ENCODE measurements at places on chromosomes 16 and 17.

DNA sequence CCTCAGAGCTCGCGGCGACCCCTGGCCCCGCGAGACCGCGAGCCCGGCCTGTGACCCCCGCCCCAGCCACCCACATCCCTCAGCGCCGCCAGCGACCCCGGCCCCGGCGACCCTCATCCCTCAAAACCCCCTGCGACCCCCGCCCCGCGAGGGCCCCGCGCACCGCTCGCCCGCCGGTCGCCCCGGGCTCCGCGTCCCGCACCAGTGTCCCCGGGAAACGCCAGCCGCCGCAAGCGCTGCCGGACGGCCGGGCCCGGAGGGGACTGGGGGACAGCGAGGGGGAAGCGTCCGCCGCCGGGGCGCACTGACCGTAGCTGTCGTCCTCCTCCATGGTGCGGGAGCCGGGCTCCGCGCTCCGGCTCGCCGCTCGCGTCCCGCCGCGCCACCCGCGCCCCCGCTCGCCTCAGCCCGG is at the start of gene CYTH1:
TSS of gene CYTH1 (minus strand) at position 381 of the 412 bp plus-strand sequence. CDS start at position 331, 50 bp downstream.
- DNase-seq, result no peak

GRCh38 chr17:81537343-81537855 is 9.2 kb downstream of the FSCN2 start:
- DNase-seq, result no peak

DNA sequence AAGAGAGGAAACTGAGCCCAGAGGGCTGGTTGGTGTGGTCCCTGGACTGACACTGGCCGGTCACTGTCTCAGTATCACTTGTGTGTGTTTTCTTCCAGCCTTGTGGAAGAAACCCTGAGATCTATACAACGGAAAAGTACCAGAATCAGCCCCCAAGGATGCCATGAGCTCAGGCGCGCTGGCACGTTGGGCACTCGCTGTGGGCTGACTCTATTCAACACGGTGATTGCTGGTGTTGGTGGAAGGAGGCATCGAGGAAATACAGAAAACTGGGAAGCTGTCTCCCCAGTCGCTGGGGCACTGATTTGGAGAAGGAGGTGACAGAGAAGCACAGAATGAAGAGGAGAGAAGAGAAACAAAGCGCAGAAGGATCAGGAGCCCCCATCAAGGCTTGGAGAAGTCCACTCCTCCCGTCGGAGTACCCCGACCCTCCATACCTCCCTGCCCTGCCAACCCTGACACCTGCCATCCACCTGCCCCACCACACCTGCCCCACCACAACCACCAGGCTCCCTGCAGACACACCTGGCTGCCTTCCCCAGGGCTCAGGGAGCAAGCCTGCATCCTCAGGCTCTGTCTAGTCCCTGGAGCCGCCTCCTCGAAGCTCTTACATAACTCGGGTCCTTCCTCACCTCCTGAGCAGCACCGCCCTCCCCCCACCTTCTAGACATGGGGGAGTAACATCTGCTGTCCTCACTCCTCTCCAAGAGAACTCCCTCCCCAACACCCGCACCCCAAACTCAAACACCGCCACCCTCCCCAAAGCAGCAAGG is 66.5 kb downstream of the RBFOX3 start:
- DNase-seq, result no peak

- DNase-seq, result no peak
Measured at GRCh38 chr16:68737730-68738629, 888 bp downstream of the CDH1 start.

GRCh38 chr17:39923836-39924690 is 3.3 kb downstream of the ORMDL3 start:
- DNase-seq, result peak; percentile 38

DNA sequence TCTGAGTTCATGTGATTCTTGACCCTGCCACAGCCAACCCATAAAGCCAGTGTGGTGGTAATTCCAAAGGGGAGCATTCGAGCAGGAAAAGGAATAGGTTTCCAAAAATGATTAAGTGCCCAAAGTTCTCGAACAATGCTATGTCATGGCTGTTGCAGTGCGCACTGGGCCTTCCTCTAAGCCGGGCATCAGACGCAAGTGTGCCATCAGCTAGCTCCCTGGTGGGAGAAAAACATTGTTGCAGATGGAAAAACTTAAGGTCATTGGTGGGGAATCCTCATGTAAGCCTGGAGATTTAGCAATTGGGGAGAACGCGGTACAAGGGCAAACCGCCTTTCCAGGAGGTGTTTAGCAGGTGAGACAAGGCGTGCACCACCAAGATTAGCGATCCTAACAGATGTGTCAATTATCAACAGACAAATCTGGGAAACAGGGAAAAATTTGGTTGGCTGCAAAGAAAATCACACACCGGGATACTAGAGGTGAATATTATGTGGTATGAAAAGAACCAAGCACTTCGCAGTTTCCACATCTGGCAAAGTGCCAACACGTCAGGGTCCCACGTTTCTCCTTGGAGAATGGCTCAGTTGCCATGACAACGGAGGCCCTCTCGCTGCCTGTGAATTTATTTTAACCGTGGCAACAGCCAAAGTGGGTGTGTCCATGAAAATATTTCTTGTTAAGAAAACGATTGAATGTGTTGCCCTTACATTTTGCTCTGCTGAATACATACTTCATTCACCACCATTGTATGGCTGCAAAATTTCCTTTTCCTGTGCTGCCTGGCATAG is 118.5 kb upstream of the CACNG5 start:
- no peak for DNase-seq

DNA sequence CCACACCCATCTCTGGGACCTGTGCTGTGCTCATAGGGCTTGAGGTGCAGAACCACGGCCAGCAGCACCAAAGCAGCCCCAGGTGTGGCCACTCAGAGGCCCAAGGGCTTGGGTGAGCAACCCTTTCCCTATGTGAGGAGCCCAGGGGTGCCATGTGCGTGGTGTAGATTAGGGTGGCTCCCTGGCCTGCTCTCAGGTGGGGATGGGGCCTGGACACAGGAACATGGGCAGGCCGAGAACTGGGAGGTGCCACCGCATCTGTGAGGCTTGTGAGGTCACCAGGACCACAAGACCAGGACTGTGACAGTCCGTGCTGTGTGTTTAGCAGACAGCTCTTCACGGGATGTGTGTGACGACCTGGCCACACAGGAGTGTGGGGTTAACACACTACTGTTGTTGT is 103.5 kb upstream of the ZNF750 start:
- no peak for DNase-seq

DNA sequence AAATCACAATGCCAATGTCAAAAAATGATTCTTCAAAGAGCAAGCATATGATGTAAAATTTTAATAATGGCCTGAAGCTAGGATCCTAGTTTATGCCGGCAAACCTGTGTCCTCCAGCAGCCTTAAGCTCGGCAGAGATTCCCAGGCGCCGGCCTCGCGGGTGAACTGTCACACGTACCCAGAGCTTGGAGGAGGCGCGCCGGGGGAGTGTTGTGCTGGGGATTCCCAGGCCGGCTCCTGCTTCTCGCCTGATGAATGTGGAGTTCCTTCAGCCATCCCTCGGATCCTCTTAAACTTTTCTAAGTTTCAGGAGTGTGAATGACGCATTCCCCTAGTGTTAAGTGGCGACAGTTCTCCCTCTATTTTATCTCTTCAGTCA is 19.1 kb upstream of the NTN1 start:
- no peak for DNase-seq

DNA sequence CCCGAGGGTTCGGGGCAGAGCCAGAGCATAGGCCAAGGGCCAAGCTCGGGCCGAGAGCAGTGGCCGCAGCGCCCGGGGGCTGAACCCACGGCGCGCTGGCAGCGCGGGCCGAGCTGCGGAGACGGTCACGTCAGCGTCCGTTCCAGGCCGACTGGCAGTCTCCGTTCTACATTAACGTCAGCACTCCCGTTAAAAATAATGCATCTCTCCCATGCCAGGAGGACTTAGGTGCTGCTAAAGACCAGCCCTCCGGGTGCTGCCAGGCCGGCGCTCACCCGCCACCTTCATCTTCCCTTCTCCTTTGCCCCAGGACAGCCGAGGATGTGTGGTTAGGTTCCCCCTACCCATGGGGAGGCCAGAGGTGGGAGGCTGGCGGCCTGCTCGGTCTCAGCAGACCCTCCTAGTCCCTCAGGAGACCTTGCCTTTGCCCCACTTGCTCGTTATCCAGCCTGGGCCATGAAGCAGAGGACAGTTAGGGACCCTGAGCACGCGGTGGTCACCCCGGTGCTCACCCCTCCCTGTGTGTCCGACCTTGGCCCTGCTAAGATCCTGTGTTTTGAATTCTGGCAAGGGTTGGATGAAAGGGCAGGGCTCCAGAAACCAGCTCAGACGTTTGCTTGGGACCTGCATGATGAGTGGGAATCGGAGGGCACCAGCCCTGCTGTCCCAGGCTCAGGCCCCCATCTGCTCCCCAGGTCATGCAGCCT is 572 bp downstream of the MPG start:
- peak; percentile 11 for DNase-seq

DNA sequence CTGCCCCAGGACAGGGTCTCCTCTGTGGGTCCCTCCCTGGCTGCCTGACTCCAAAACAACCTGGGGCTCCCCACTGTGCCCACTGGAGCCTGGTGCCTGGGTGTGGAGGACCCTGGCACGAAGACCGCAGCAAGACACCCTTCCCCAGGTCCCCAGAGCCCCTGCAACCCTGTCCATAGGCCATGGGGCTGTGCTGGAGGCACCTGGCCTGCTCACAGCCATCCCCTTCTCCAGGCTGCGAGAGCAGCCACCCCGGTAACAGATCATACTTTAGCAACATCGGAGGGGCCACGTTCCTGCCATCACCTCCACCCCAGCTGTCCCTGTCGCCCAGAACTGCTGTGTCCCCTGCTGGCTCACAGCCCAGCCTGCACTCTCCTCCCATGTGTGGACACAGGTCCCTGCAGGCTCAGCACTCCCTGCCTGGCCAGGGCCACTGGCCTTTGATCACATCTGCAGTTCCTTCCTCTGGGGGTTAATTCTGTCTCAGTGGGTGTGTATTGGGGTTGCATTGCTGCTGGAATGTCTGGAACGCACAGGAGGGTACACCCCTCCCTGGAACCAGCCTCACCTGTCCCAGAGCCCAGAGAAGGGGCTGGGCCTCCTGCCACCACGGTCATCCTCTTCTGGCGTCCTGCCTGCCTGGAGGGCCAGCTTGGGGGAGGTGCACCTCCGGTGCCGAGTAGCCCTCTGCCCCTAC is 12.2 kb downstream of the PPL start:
- DNase-seq, result no peak

- no peak for DNase-seq
Measured at GRCh38 chr16:8908810-8909468, 26.8 kb downstream of the LITAFD start.

- DNase-seq, result peak; percentile 24
Measured at GRCh38 chr16:85752511-85753420, 1.9 kb upstream of the C16orf74 start.

- DNase-seq, result no peak
Measured at GRCh38 chr16:2043667-2044451, 3.8 kb downstream of the NTHL1 start.

- no peak for DNase-seq
Measured at GRCh38 chr17:69346766-69347165, 19.8 kb upstream of the ABCA5 start.

DNA sequence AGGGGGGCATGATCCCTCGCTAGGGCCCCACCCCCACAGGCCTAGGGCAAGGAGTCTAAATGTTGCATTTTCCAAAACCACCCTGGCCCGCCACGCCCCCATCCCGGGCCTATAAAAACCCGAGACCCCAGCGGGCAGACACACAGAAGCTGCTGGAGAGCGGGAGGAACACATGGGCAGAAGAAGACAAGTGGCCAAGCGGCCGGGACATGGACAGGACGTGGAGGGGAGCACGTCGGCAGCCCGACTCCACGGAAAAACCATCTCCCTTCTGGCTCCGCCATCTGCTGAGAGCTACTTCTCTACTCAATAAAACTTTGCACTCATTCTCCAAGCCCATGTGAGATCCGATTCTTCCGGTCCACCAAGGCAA is 34.1 kb upstream of the ENPP7 start:
- no peak for DNase-seq

GRCh38 chr16:65773301-65773874 is 593.1 kb upstream of the CDH5 start:
- no peak for DNase-seq

DNA sequence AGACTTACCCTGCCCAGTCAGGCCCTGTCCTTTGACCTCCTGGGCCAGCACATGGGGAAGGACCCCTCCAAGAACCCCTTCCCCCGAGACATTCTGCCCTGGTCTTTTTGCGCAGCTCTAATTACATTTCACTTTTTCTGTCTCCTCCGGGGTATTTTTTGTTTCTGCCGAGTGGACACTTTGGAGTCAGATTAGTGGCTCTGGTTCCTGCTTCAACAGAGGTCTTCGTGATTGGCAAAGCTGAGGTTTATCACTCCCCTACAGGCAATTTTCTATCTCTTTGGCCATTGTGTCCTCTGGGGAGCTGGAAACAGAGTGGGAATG is 23.5 kb downstream of the ANKRD40 start:
- DNase-seq, result no peak

DNA sequence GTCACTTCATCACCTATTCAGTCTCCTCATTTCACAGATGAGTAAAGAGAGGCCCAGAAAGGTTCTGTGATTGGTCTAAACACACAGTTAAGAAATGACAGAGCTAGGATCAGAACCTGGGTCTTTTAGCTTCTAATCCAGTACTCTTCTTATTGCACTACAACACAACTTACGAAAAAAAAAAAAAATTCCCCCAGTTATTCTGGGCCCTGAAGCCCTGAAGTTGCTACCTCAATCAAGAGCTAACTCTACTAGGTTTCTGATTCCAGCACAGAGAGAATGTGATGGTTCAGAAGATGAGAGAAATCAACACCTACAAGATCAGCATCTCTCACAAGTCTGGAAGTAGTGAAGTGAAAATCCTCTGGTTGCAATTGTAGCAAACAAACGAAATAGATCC is 37.3 kb downstream of the GRB7 start:
- no peak for DNase-seq

DNA sequence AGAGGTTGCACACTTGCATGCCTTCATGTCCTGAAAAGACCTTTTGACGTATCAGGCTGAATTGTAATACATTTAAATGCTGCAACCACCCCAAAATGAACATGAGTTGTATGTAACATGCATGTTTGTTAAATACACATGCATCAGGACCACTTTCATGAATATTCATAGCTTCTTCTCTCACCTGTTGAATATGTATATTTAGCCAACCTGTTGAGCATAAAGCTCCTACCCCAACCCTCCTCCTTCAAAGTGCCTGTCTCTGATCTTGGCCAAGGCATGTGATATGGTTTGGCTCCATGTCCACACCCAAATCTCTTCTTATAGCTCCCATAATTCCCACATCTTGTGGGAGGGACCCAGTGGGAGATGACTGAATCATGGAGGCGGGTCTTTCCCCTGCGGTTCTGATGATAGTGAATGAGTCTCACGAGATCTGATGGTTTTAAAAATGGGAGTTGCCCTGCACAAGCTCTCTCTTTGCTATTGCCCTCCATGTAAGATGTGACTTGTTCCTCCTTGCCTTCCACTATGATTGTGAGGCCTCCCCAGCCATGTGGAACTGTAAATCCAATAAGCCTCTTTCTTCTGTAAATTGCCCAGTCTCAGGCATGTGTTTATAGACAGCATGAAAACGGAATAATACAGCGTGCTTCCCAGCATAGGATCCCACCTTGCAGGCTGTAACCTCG is 3.8 kb upstream of the CRYM start:
- DNase-seq, result no peak

- DNase-seq, result no peak
Measured at GRCh38 chr16:11870399-11870798, 19.1 kb upstream of the RSL1D1 start.
